M059J (cell line): ENCODE measurements at places on chromosomes 6 and 20.

- DNase-seq = no peak
Observed at GRCh38 chr6:127117979-127118297, 533 bp upstream of the RSPO3 start.

DNA sequence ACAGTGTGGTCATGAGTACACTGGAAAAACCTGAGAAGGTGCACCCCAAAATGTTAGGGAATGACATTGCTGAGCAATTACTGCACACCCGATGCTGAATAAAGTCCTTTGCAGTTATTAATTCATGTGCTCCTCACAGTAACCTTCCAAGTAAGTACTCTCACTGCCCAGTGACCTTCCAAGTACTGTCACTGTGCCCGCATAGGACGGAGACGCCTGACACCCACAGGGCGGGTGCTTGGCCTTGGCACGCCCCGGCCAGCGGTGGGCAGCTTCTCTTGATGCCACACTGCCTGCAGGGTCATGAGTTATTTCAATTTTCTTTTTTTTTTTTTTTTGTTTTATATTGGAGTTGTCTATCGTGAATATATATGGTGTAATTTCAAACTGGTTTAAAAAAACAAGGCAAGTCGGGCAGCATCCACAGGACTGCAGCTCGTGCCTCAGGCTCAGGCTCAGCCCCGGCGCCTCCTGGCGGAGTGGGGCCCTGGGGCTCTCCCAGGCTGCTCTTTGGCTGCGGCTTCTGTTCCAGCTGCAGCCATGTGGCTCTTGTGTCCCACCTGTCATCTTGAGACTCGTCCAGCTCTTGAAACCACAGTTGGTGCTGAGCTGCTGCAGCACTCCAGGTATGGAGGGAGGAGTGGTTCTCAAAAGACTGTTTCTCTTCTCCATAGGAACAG, 27.0 kb downstream of the PNLDC1 start:
- no peak for DNase-seq

DNA sequence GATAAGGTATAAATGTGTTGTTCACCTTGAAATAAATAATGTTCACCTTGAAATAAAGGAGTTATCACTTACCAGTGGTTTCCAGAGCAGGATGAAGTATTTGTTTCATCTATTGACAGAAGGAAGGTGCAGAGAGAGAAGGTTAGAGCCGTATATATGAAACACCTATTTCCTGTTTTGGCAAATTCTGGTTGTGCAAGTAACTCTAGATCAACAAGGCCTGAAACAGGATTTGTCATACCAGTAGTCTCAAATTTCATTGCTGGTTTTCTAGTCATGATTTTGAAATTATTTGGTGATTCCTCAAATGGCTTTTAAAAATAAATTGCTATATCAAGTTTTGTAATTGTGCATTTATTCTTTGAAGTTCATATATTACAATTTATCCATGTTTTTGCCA, at the start of gene CRISP3:
Gene CRISP3 (minus strand): TSS at position 130 of the 400 bp plus-strand sequence. CDS start 21 bp downstream, at position 109.
- no peak for DNase-seq

DNA sequence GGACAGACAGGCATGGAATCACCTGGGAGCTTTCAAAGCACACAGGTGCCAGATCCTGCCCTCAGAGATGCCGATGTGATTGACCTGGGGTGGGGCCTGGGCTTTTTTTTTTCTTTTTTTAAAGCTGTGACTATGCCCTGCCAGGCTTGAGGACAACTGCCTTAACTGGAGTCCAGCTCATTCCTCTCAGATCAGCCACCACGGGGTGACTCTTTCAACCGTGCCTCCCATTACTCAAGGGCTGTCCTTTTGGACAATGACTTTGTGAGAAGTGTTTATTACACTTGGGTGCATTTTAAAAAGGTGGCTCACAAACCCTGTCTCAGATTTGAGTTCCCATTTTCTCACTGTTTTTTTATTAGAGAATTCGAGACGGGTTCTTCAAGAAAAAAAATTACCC, 57.1 kb upstream of the RALY start:
- DNase-seq = no peak
